ENCODE measurements at places on chromosomes 4 and X.

DNA sequence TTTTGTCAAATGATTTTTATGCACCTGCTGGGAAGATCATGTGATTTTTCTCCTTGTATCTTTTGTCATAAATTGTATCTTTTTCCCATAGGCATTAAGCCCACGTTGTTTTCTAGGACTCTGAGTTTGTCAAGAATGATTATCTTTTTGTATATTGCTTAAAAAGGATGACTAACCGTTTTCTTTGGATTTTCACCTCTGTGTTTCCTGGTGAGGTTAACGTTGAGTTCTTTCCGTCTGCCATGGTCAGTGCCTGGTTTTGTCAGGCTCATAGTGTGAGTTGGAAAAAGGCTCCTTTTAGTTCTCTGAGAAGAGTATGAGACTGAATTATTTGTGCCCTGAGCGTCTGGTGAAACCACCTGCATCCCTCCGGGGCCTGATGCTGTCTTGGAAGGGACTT, 21.9 kb downstream of the PCGF3 start:
- no peak for DNase-seq

GRCh38 chr4:142984871-142985585, 138.9 kb upstream of the INPP4B start:
- DNase-seq: peak; percentile 20

DNA sequence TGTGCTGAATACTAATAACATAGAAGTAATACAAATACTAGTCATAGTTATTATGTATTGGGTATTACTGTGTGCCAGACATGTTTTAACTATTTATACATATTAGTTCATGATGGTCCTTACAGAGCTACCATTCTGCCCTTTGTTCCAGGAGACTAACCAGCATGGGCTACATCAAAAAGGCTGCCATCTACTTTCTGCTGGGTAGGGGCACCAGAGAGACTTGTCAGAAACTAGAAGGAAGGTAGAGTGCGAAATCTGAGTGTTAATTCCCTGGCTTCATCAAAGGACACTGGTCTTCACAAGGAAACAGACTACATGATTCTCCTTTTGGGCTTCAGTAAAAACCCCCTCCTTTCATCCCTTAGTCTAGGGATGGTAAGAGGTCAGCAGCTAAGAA, 347.8 kb downstream of the GBA3 start:
- no peak for DNase-seq

GRCh38 chr4:160505724-160506123, 1402.8 kb downstream of the RAPGEF2 start:
- no peak for DNase-seq

DNA sequence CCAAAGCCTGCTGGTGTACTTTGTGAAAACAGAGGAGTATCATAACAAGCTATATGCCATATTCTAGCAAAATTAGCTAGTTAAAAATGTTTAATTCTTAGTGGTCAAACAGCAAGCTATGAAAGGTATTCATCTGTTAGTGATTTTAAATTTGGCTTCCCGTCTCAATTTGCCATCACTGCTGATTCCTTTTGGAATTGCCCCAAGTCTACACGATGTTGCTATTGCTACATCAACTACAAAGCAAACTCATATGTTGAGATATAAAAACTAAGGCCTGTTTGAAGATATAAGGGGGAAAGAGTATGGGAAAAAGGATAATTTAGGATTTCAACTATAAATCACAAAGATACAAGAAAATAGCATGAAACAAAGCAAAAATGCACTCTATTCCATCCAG, 146.1 kb downstream of the COL25A1 start:
- DNase-seq: no peak

DNA sequence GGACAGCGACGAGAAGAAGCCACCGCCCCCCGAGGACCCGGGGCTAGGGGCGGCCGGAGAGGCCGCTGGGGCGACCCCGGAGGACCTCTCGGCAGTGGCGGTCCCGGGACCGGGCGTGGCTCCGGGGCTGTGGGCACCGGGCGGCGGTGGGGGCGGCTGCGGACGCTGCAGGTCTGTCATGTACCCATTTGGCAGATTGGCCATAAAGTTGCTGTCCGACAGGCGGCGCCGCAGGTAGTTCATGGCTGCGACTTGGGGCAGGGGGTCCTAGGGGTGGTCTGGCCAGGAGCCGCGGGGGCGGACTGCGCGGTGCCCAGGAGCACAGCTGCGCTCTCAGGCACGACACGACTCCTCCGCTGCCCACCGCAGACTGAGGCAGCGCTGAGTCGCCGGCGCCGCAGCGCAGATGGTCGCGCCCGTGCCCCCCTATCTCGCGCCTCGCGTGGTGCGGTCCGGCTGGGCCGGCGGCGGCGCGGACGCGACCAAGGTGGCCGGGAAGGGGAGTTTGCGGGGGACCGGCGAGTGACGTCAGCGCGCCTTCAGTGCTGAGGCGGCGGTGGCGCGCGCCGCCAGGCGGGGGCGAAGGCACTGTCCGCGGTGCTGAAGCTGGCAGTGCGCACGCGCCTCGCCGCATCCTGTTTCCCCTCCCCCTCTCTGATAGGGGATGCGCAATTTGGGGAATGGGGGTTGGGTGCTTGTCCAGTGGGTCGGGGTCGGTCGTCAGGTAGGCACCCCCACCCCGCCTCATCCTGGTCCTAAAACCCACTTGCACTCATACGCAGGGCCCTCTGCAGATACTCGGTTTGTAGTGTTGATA, at the start of gene SYN1:
SYN1 (minus strand) TSS at position 372 of the 817 bp plus-strand sequence; CDS start at position 243, 129 bp downstream.
- peak; percentile 66 for DNase-seq

- DNase-seq: no peak
Observed at GRCh38 chrX:18582910-18583493, 88.9 kb downstream of the RS1 start.

DNA sequence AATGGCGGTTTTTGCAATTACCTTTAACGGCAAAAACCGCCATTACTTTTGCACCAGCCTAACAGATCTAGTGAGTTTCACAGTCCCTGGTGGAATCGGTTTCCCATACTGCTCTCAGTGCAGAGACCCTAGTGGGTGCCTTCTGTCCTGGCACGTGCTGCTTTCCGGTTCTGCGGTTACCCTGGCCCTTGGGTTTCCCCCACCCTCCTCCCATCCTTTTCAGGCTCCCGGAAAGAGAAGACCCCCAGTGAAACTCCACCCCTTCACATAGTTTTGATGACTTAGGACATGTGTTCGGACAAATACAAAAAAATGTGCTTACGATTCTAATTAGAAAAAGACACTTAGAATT, 36.9 kb downstream of the NLGN3 start:
- no peak for DNase-seq

- no peak for DNase-seq
Observed at GRCh38 chr4:170278460-170278859, 188.7 kb upstream of the AADAT start.

DNA sequence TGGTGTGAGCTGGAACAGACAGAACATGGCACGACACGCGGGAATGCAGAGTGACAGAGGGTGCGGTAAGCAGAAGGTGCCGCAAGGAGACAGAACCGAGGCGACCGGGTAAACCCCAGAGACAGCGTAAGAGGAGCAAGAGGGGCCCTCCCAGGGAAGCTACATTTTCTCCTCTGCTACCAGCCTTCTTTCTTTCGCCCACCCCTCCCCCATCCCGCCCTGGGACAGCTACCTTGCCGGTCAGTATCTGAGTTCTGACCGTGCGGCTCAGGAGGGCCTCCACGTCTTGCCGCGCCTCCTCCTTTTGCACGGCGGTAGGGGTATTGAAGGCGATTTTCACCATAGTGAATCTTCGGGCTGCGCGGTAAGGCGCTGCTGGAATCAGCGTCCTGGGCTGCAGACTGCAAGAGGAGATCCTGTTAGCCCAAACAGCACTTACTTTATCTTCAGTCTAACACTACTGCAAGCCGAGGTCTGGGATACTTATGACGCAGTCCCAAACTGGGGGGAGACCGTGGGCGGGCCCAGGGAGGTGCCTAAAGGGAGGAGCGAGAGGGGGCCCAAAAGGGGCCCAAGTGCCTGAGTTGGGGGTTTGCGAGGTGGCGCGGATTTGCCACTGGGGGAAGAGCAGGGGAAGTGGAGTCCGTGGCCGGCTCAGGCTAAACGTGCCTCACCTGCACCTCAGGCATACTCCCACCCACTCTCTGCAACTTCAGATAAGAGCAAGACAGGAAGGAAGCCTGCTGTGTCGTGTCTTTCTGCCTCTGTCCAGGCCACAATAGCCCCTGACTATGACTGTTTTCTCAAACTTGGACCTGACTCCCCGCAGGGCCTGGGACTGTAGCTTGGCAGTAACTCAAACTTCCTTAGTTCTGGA, at the start of gene ITM2A:
ITM2A (minus strand) TSS at position 462 of the 877 bp plus-strand sequence; CDS start at position 343, 119 bp downstream.
- no peak for DNase-seq

All from NCI-H526 treated with DMSO at 0.1 percent for 48 hours (cell line).